ENCODE measurements at places on chromosomes 4 and X.

- DNase-seq: no peak
Observed at GRCh38 chr4:41418444-41418843, 119.5 kb upstream of the LIMCH1 start.

- DNase-seq: no peak
Observed at GRCh38 chr4:7381221-7381889, 53.4 kb downstream of the PSAPL1 start.

DNA sequence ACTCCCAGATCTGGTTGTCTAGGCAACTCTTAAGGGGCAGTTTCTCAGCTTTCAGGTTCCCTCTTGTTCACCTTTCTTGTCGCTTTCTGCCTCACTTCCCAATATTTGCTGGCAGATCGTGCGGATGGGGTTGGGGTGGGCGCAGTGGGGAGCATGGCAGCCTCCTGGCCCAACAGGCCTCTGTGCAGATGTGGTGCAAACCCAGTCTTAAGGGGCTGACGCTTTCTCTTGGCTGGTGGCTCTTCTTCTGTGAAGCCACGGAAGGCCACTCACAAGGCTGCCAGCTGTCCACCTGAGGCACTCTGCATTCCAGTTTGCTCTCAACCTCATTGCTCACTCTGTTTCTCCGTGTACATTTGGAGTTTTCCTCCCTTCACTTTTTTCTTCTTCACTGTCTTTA is 61.7 kb downstream of the NBDY start:
- no peak for DNase-seq

DNA sequence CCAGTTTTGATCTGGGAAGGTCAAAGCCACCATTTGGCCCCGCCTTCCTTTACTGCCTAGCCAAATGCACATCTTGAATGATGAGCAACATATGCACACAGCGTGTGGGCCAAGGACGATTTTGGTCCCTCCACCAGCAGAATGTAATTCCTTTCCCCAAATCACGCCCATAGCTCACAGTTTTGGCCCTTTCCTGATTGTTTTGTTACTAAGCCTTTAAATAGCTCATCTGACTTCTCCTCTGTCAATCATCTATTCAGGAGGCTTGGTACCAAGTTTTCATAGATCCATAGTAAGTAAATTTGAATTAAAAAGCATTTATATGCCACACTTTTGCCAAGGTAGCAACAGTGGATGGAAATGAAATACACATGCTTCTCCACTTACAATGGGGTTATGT is 123.3 kb downstream of the NFKB1 start:
- no peak for DNase-seq

DNA sequence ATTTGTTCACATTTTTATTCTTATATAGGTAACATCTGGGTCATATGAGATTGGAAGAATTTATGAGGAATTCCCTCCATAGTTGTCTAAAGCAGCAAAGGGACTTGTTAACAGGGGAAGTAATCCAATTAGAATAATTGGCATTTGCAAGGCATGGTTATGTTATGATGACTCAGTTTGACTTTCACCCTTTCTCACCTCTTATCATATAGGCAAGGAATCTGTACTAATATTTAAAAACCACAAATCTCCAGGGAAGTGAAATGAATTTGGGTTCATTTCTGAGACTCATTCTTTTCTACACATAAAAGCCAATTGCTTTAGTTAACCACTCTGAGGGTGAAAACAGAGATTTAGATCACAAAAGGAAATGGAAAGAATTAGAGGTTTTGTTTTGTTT is 281.5 kb upstream of the DKK2 start:
- no peak for DNase-seq

GRCh38 chr4:83846193-83846830 is 310.4 kb downstream of the GPAT3 start:
- no peak for DNase-seq

DNA sequence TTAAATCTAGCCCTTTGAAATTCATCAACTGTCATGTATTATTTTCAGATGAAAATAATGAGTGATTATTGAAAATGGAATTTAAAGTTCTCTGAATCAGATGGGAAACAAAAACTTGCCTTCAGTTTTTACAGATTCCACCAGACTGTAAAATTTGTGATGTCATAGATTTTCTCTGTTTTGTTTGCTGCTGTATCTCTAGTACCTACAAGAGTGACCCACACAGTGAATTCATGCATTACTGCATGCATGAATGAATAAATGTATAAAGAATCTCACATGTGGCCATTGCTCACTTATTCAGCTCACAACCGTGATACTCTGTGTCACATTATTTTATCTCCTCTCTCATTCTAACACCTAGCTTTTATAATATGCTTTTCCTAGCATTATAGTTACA is 532.2 kb upstream of the AGA start:
- no peak for DNase-seq

DNA sequence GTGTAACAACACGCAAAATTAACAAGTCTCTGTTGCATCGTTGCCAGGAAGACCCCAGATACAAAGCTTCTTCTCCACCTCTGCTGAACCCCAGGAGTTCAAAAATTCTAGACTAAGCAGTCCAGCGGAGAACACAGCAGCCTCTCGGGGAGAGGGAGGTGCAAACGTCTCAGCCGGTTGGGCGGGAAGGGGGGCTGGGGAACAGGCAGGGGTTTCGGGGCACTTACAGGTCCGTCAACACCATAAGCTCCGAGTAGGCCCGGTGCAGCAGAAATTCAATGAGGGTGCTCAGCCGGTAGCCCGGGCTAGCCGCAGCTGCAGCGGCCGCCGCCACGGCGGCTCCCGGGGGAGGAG is 394 bp downstream of the MED14 start:
- no peak for DNase-seq

DNA sequence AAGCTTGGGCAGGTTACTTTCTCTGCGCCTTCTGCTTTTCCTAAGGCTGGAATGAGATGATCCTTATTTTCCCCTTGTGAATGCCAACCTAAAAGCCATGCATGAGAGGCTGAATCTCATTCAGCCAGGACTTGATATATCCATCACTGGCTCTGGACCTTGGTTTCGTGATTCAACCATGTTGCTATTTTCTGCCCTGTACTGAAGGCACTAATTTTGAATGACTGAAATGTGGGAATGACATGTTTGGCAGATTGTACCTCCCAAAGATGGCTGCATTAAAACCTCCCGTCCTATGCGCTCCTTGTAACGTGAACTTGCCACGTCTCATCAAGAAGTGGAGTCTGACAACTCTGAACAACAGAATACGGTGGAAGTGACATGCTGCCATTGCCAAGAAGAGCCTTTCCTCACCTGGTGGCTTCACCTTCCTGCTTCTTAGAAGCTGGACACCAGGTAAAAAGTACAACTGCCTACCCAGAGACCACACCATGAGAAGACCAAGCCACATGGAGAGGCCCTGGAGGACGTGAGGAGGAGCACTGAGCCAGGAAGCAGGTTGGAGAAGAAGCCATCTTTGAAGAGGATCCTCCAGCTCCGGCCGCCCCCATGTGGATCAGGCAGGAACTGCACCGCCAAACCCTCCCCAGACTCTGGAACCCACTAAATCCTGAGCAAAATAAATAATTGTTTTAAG is 174.5 kb downstream of the NSUN7 start:
- DNase-seq: peak; percentile 30

Measured in NCI-H1694 treated with DMSO at 0.1 percent for 48 hours (cell line).